ENCODE measurements at places on chromosomes 12 and 14. TPM values are rescaled to one million over a fixed set of nuclear protein-coding genes. Genes with fewer than 3 reads are reported as not detected.

Gene STXBP6
- total RNA-seq, result 27.4 TPM

DNA sequence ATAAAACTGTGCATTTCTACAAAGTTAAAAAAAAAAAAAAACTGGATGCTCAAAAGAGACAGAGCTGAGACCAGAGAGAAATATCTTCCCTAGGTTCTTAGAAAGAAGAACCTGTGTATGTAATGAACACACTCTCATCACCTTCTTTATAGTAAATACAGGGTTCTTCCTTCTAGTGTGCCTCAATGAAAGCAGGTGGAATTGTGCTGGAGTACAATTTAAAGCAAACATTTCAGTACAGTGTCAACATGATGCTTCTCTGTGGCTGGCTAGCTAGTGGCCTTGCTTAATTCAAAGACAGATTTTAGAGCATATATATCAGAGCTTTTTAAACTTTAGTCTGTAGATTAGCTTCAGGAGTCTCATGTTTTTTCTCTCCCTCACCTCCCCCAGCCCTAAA, 249.8 kb upstream of the ARHGAP5 start:
- DNase-seq, result no peak

Gene RTL1
- not detected for total RNA-seq

DNA sequence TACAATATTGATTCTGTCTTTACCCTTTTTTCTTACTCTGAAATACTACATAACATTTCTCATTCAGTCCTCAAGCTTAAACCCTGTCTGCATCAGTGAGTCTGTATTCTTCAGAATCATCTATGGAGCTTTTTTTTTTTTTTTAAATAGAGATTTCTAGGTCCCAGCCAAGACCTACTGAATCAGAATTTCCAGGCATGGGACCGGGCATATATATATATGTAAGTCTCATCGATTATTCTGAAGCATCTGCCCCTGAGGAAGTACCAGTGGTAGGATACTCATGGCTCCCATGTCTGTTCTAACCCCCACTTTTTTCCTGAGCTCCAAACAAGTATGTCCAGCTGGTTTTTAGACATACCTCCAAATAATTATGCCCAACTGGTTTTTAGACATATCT, 6.1 kb downstream of the DDX47 start:
- DNase-seq, result no peak

GRCh38 chr12:43102546-43103264, 449.3 kb downstream of the ADAMTS20 start:
- DNase-seq, result no peak

DNA sequence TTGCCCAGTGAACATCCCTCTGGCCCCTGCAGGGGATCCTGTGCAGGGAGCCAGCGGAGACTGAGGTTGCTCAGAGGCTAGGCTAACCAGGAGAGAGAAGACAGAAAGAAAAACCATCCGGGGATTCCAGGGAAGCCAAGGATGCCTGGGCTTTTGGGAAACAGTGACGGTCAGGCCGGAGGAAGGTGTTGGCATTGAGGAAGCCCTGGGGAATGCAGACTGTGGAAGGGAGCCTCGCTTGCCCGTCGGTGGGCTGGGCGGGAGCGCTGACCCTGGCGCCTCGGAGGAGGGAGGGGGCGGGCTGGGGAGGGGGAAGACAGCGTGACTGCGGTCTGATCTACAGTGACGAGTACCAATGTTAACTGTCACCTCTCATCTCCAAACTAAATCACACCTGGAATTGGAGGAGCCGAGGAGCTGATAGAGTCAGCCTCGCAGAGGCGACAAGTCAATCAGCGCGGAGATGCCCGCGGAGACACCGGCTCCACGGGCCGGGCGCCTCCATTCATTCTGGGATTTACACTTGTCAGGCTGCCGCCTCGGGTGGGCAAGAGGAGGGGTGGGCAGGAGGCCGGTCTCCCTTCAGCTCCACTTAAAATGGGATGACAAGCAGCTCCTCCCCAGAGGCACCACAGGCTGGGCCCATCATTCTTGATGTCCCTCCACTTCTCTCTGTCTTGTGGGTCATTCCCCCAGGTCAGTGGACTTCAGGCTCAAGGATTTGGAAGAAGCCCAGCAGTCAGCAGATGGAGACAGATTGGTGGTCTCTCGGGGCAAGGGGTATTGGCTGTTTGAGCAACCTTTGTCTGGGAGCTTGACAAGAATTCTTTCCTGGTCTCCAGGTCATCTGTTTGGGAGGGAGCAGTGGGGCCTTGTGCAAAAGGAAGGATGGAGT, 20.4 kb upstream of the GPATCH2L start:
- DNase-seq, result no peak

Gene BIN2
- 26.1 TPM for total RNA-seq

Gene CLEC1B
- total RNA-seq, result not detected

DNA sequence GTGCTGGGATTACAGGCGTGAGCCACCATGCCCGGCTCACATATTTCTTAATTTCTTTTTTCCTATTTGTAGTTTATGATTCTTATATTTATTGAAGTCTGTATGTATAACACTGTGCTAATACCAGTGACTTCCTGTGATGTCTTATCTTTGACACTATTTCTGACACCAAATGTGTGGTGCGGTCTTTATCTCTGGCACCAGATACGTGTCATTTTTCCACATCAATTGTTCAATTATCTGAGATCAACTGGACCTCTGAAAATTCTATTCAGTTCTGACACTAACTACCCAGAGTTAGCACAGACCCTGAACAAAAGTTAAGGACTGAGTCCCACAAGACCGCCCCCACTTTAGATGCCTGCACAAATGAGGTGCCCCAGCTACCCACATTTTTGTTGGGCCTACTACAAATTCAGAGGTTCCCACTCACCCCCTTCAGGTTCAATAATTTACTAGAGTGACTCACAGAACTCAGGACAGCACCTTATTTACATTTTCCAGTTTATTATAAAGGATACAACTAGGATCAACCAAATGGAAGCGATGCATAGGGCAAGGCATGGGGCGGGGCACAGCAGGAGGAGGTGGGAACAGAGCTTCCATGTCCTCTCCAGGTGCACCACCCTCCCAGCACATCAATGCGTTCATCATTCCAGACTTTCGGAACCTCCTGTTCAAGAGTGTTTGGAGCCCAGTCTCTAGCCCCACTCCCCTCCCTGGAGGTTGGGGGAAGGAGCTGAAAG, 11.6 kb upstream of the SRSF9 start:
- no peak for DNase-seq

DNA sequence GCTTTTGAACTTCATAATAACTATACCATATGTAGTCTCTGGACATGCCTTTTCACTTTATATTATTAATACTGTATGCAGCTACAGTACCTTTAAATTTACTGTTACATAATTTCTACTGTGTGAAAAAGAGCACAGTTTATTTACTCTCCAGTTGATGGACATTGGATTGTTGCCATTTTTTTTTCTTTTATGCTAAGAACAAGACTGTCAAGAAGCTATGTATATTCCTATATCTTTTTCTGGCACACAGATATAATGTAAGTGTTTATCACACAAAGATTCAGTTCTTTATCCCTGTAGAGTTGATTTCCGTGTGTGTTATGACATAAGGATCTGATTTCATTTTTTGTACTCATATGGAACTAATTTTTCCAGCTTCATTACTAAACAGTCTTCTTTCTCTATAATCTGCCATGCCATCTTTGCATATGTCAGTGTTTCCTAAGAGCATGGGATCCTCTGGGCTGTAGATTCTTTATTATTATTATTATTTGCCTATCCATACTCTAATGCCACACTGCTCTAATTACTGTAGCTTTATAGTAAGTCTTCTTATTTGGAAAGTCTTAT, 593.0 kb upstream of the ATP2B1 start:
- no peak for DNase-seq

GRCh38 chr14:45249856-45250575, 3.0 kb downstream of the MIS18BP1 start:
- DNase-seq, result no peak

DNA sequence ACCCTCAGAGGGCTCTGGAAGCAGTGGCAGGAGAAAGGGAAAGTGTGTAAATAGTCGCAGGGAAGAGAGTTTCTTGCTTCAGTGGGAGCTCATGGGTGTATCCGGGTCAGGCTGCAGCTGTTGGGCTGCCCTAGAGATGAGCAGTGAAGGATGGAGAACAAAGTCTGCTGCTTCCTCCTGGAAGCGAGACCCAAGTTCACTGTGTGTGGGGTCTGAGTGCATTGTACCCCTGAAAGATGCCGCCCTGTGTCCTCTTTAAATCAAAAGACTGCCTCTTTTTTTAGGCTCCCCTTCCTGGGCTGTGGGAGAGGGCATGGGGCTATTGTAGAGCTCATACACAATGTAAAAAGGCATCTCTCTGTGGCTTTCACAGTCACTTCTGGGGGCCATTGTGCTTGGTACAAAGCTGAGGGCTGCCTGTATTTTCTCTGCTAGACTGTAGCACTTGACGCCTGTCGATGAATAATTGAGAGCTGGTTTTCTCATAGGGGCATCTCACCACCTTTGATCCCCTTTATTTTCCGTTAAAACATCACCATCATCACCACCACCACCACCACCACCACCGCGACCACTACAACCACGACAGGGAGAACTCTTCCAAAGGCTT, 16.7 kb downstream of the CHST11 start:
- no peak for DNase-seq

DNA sequence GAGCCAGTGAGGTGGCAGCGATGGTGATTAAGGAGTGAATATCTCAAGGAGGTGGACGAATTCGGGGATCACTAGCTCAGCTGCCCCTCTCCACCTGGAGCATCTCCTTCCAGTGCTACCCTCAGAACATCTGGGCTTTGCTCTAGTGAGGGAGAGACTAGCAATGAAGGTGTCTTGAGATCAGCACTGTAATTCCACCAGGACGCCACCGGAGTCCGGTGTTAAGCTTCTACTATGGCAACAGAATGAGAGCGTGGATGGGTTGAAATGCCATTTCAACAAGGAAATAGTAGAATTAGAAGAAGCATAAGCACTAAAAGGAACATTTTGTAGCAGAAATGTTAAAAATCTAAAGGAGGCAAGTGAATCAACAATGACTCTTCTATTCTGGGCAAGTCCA, 61.1 kb downstream of the NTF3 start:
- DNase-seq, result no peak

DNA sequence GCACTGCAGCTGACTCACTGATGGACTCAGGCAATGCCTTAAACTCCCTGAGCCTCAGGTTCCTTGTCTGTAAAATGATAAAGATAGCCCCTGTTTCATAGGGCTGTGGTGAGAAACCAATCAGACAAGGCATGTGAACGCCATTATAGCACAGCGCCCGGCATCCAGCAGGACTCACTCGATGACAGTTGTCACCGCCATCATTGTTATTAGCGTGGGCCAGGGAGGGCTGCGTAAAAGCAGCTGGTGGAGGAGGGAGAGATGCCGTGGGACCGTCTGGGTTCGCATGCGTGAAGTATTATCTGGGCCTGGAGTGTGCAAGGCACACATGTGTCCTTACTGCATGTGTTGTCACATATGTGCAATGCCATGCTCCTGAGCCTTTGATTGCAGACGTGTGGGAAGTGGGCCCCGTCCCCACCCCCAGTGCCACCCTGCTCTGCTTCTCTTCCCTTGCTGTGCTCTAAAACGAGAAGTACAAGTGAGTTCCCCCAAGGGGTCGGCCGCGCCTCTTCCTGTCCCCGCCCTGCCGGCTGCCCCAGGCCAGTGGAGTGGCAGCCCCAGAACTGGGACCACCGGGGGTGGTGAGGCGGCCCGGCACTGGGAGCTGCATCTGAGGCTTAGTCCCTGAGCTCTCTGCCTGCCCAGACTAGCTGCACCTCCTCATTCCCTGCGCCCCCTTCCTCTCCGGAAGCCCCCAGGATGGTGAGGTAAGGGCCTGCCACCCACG, at the start of gene PTPN6:
TSS of gene PTPN6 (plus strand) at position 546 of the 730 bp plus-strand sequence. CDS start at position 703, 157 bp downstream.
- peak; percentile 91 for DNase-seq

DNA sequence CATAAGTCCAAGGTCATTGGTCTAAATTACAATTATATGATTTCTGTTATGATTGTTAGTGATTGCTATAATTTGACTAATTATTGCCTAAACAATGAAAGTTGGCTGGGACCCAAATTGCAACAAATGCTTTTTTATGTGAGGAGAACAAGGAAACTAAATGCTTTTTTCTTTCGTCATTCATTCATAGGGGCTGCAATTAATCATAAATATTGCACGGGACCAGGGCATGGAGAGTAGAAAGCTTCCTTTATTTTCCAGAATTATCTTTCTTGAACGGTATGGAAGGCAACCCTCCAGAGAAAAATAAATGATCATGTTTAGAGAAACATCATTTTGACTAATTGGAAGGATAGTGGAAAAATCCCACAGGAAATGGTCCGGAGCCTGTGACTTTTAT, 32.6 kb upstream of the ARHGAP5 start:
- no peak for DNase-seq

DNA sequence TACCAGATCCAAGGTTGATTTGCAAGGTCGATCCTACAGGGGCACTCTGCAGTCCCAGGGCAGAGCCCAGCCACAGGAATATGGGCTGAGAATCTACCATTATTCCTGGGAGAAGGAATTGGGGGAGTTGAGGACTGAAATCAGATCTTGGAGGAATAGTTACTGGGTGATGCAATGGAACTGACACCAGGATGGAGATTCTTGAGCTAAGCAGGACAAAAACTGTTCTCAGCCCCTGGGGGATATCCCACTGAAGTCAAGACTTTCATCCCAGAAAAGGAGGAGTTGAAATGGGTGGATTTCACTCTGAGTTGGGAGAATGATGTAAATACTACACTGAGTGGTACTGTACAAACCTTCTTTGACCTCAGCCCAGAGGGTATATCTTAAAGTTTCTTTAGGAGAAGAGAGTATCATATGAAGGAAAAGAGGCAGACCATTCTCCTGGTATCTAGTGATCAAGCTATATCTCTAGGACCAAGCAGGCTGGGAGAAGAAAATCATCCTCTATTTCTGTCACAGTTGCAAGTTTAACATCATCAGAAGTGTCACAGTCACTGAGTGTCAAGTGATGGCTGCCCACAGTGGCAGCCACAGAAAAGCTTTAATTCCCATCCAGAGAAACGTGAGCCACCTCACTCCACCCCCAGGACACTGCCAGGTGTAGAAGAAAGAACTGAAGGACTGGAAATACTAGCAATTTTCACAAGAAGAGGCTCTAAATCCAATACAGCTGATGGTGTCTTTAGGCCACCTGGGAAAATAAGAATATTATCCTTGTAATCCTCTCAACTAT, 181.9 kb downstream of the NUAK1 start:
- DNase-seq, result no peak

- DNase-seq, result no peak
Measured at GRCh38 chr12:15550793-15551192, 228.5 kb downstream of the PTPRO start.

DNA sequence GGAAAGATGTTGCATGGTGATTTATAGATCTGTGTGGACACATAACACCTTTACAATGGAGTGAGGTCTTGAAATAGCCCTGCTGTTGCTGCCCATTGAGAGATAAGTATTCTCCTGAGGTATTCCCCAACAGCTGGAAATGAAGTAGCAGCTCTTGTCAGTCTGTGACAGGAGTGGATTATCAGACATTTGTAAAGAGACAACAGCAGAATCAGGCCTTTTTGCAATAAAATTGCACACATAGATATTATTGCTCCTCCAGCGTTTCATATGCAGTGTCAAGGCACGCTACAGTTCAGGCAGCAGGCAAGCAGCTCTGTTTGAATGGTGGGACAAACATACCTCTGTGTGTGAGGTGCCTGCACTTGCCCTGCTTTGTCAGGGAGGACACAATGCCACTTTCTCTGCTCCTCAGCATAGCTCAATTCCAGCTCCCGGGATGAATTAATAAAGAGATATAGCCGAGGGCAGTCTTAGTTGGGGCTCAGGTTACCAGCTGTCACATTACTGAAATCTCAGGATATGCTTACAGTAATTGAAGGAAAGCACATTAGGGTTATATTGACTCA, 49.4 kb downstream of the BICD1 start:
- no peak for DNase-seq
